ENCODE measurements at places on chromosomes 13 and 19.

GRCh38 chr13:42728507-42729180 is 52.7 kb upstream of the FAM216B start:
- no peak for DNase-seq

GRCh38 chr19:33941133-33941532 is 144.5 kb downstream of the KCTD15 start:
- DNase-seq, result no peak

DNA sequence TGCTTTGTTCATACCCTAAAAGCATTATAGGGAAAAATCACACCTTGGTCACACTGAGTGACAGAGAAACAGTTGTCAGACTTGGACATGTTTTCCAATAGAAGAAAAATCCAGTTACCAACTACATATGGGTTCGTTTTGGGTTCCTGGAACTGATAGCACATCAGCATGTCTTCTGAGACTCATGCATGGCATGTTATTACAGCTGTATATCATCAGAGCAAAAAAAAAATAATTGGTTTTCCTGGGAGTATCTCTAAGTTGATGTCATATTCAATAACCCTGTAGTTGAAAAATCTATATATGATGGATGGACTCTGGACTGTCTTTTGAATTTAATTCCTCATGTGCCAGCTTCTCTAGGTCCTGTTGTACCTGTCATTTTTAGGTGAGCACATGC is 211.6 kb downstream of the DNAJC15 start:
- no peak for DNase-seq

- DNase-seq, result no peak
These were observed 324.9 kb downstream of the UQCRFS1 start for GRCh38 chr19:28887920-28888618.

DNA sequence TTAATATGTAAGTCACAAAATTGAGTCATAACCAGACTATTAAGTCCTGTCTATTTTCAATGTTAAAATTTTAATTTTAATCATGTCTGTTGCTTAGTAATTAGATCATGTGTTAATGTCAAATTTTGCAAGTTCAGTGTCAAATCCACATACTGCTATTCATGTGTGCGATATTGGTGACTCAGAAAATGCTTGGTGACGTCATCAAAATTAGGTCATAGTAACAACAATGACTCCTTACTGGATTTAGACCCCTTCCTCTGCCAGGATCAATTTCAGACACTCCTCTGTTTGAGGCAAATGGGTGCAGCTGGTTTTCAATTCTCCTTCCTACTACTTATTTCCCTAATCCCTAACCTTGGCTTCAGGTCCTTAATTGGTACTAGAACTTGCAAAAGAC is 1394.3 kb upstream of the SLC10A2 start:
- DNase-seq, result no peak

DNA sequence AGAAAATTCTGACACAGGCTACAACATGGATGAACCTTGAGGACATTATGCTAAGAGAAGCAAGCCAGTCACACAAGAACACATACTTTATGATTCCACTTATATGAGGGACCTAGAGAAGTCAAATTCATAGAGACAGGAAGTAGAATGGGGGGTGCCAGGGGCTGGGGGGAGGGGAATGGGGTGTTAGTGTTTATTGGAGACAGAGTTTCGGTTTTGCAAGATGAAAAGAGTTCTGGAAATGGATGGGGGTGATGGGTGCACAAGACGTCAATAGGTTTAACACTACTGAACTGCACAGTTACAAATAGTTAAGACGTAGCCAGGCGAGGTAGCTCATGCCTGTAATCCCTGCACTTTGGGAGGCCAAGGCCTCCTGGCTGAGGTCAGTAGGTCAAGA is 3.5 kb upstream of the ZNF787 start:
- DNase-seq, result no peak

DNA sequence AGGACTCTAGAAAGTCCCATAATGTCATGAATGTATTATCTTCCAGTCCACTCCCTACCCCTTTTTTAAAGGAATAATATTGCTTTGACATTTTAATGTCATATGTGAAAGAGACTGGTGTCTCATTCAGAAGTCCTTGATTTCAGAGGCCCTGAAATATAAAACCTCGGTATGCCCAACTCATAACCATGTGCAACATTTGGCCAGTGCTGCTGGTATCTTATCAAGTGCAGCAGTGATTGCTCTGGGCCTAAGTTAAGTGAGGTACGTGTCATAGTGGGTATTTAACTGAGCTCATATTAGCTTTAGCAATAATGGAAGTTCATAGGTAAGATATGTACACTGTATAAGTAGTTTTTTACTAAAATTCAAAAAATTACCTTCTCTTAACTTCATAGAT is 14.7 kb downstream of the TEX30 start:
- DNase-seq, result no peak

DNA sequence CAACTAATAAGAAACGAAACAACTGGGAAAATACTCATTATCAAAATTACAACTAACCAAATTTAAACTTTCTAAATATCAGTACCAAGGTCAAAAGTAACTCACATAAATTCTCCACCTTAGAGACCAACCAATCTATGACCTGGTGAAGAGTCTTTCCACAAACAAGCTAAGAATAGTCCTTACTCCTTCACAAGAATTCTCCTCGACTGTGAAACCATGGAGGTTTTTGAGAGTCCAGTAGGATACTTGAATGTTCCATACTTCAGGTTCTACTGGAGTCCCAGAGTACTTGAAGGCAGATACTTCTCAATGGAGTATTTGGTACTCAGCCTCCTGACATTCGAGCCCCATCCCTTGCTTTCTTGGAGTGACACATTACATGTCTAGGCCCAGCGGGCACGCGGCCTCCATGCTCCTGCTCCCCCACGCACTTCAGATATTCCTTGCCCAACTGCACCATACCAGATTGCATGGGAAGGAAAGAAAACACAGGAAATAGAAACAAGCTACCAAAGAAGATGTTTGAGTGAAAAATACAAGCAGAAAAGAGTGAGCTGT is 63.9 kb downstream of the ABCC4 start:
- no peak for DNase-seq

DNA sequence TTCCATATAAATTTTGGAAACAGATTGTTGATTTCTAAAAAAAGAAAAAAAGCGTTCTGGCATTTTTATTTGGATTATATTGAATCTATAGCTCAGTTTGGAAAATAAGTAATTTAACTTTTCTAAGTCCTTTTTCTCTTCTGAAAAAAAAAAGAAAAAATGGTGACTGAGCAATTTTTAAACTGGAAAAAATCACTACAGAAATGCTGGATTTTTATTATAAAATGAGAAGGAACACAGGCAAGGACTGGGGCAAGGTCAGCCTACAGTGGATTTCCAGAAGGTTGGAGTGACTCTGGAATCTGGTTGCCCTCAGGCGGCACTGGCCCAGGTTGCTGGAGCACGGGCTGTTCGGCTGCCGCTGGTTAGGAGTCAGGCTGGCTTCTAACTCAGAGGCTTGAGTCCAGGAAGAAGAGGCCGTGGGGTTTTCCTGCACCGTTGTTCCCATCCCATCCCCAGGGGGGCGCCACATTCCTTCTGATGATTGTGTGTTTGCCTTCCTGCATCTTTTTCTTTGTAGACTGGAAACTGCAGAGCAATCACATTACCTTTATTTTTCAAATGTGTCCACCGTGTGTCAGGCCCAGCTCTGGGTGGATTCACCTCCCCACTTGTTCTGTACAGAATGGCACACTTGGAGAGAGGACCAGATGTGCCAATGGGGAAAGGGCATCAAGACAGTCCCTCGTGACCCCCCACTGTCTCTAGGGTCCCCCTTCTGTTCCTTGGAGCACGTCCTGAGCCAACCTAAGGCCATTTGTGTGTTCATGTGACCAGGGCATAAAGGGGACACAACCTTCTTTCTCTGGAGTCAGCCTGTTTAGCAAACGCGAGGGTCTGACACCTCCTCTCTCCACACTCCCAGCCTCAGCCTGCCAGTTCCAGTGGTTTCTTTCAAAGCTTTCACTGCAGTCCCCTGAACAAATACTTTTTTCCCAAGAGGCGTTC is 44.5 kb upstream of the GTF3A start:
- DNase-seq, result no peak

DNA sequence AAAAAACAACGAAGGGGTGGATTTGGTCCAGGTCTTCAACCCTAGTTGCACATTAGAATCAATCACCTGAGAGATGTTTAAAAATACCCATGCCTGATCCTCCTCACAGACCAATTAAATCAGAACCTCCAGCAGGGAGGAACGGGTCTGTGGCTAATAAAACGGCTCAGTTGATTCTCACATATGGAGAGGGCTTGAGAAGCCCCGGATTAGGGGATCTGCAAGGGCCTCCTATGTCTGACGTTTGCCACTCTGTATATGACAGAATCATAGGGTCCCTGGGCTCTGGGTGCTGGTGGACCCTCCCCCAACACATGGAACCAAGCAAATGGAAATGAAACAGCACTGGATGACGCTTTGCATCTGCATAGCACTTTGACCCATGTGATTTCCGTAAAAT is 36.7 kb upstream of the C13orf42 start:
- DNase-seq, result no peak

DNA sequence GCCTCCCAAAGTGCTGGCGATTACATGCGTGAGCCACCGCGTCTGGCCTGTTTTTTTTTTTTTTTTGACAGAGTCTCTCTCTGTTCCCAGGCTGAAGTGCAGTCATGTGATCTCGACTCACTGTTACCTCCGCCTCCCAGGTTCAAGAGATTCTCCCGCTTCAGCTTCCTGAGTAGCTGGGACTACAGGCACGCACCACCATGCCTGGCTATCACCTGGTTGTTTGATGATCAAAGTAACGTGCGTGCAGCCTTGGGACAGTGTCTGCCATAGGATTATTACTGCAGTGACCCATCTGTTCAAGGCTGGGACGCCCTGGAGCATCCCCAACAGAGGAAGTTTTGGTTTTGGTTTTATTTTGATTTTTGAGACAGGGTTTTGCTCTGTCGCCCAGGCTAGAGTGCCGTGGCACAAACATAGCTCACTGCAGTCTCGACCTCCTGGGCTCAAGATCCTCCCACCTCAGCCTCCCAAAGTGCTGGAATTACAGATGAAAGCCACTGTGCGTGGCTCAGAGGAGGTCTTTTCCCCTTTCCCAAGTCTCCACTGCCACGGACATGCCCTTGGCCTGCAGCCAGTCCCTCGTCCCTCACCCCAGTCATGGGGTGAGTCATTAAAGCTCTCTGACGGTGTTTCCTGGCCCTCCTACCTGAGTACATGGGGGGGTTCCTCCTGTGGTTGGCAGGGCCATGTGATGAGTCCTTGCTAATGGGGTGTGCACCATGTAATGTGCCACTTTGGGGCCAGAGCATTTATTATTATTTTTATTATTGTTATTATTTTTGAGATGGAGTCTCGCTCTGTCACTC is 65.6 kb downstream of the IER2 start:
- no peak for DNase-seq

- DNase-seq, result no peak
These were observed 23.1 kb upstream of the TNFRSF19 start for GRCh38 chr13:23547000-23547590.

GRCh38 chr19:1837625-1838105 is 10.6 kb downstream of the REXO1 start:
- DNase-seq, result no peak

- no peak for DNase-seq
These were observed 47.1 kb downstream of the INSR start for GRCh38 chr19:7247155-7247554.

DNA sequence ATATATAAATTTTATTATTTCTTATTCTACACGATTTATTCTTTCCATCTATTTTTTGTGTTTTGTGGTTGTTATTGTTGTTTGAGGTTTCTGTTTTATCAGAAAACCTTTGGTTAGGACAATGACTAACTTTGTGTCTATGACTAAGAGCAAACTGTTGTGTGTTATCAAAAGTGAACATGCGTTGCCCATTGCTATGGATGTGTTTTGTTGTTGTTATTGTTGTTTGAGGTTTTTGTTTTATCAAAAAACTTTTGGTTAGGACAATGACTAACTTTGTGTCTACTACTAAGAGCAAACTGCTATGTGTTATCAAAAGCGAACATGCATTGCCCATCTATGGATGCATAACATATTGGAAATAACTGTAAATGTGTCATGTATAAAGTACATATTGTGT is 692.3 kb downstream of the SLITRK1 start:
- DNase-seq, result no peak

GRCh38 chr19:41927497-41928192 is 604 bp downstream of the ERFL start:
- DNase-seq, result no peak

GRCh38 chr19:4232614-4233281 is 3.4 kb downstream of the EBI3 start:
- DNase-seq, result no peak

GRCh38 chr19:31946491-31946890 is 398.9 kb upstream of the ZNF507 start:
- DNase-seq, result no peak

DNA sequence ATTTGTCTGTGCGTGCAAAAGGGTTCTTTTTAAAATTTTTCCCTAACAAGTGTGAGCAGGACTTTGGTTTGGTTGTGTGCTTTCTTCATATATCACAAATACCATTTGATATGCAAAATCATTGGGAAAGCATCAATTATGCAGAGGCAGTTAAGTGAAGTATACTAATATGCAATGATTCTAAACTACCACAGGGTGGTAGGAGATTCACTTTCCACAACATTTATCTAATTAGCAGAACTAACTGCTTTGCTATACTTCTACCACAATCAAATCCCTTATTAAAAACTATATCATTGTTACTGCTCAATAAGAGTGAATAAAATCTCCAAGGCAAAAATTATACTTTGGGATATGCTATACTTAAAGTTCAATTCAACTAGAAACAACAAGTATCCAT is 2738.9 kb upstream of the PCDH20 start:
- no peak for DNase-seq

- no peak for DNase-seq
These were observed 358.6 kb downstream of the TDRD3 start for GRCh38 chr13:60755380-60756163.
